ENCODE measurements at places on chromosomes 5 and 9.

DNA sequence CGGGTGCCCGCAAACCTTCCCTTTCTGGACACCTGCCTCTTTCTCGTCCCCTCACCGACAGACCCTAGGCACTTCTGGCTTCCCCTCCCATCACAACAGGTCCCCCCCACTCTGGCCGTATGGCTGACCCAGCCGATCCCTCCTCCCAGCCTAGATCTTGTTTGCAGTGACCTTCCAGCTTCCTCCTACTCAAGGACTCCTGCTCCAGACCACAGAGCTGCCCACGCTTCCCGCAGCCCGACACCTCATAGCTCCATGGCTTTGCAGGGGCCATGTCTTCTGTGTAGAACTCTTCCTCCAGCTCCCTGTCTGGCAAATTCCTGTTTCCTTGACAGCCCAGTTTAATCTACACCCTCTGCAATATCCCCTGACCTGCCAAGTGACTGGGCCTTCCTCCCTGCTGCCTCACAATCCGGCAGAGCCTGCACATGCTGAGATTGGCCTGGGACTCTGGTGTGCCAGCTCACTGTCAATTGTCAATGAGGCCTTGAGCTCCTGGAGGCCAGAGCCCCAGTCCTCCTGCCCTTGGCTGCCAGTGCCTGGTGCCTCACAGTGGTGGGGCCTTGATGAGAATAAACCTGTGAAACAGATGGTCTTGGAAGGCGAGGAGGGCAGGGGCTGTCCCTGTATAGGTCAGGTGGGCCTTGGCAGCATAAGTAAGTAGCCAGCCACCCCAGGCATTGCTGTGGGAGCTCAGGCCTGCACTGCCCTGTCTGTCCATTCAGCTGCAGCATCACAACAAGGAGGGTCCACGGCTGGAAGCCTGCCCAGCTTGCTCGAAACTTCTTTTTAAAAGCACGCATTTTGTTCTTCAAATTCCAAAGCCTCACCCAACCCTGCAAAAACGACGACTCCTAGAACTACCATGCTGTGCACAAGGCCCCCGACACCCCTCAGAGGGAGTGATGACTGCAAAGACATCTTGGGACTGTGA is 50.5 kb downstream of the GADD45G start:
- DNase-seq = no peak

DNA sequence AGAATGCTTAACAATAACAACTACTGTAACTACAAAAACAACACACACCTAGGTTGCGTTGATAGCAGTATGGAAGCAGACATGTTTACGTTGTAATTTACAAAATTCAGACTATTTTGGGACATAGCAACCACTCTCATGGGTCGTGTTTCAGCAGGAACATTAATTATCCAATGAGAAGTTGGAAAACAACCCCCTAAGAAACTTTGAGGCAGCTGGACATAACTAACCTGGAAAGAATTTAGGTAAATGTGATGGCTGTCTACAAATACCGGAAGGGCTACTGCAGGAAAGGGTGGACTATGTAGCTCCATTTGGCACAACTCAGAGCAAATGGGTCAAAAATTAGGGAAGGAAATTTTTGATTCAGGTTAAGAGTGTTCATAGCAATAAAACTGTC is 409.3 kb downstream of the ADGRV1 start:
- DNase-seq = no peak

GRCh38 chr9:76828447-76828846 is 64.2 kb downstream of the PCA3 start:
- DNase-seq = no peak

DNA sequence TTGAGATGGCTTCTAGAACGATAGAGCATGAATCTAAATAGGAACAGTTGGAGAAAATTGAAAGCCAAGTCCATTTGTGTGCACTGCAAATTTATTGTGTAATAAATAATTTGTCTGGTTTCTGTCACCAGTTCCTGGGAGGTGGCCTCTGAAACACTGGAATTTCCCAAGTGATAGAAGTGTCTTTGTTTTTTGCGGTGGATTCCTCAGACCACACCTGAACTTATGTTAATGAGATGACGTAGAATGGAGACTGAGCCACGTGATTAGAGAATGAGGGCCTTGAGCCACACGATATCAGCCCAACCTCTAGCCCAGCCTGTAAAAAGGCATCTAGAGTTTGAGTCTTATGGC is 105.1 kb downstream of the MSX2 start:
- no peak for DNase-seq

- DNase-seq = no peak
Observed at GRCh38 chr9:34694811-34695210, 3.7 kb upstream of the CCL19 start.

GRCh38 chr9:105206821-105207699 is 37.4 kb upstream of the SLC44A1 start:
- DNase-seq = no peak

- DNase-seq = no peak
Observed at GRCh38 chr9:6034954-6035353, 19.5 kb upstream of the RANBP6 start.

DNA sequence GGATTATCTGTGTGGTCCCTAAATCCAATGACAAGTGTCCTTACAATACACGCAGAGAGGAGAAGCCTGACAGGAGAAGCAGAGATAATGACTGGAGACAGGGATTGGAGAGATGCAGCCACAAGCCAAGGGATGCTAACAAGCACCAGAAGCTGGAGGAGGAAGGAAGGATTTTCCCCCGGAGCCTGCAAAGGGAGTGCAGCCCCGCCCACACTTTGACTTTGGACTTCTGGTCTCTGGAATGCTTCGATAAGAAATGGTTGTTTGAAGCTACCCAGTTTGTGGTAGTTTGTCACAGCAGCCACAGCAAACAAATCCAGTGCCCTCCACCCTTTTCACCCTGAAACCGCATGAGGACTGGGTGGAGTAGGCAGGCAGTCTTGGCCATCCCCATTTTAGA is 77.2 kb upstream of the BOD1 start:
- no peak for DNase-seq

GRCh38 chr9:82010711-82011110 is 22.1 kb downstream of the SPATA31D1 start:
- DNase-seq = no peak

- DNase-seq = peak; percentile 68
Observed at GRCh38 chr9:18477121-18477660, 3.2 kb downstream of the ADAMTSL1 start.

DNA sequence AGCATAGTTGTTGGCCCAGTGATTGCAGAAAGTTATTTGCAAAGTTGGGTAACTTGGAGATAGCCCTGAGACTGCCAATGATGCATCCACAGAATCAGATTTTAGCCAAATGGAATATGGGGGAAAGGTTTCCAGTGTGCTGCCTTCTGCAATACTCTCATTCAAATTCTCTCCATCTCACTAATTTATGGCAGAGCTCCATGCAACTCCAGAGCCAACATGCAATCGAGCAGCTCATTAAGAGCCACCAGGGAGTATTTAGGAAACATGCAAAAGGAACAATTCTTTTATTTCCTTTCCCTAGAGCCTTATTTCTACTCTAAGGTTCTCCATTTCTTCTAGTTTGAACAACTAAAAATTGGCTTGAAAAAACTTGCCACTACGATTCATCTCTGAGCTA is 135.9 kb upstream of the MARCHF11 start:
- DNase-seq = no peak

- DNase-seq = no peak
Observed at GRCh38 chr9:20646656-20647055, 24.4 kb upstream of the MLLT3 start.

Measured in HAP-1 (cell line).